ENCODE measurements at places on chromosomes 2 and 18. TPM values are rescaled to one million over a fixed set of nuclear protein-coding genes. Genes with fewer than 3 reads are reported as not detected.

- no peak for DNase-seq
Measured at GRCh38 chr2:127200962-127201361, 19.1 kb downstream of the CYP27C1 start.

Gene THAP4
- 93.0 TPM for total RNA-seq

Gene REG1B
- not detected for total RNA-seq

DNA sequence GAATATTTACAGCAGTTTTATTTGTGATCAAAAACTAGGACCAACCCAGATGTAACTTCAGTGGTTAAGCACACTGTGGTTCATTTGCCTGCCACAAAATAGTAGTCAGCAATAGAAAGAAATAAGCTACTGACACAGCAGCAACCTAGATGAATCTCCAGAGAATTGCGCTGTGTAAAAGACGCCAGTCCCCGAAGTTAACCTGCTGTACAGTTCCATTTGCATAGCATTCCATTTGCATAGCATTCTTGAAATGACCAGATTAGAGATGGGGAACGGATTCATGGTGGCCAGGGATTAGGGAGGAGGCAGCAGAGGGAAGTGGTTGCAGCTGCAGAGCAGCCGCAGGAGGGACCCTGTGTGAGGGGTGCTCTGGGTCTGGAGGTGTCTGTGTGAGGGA, 39.3 kb upstream of the NFATC1 start:
- no peak for DNase-seq

DNA sequence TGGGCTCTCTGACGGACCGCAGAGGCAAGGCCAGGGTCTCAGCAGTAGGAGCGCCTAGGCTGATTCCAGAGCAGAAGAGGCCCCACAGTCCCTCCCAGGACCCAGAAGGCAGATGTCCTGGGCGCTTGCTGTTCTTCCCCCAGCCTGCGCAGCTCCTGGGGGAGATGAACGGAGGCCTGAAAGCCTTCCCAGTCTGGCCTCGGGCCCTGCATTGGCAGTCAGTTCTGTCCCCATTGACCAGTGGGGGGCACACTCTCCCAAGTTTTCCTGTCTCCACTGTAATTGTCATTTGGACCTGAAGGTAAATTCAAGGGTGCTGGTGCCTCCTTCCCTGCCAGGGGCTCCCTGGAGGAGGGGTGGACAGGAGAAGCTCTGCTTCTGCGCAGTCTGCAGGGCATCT, 345.7 kb downstream of the CYP26B1 start:
- peak; percentile 71 for DNase-seq

Gene CCDC74B
- 17.0 TPM for total RNA-seq

DNA sequence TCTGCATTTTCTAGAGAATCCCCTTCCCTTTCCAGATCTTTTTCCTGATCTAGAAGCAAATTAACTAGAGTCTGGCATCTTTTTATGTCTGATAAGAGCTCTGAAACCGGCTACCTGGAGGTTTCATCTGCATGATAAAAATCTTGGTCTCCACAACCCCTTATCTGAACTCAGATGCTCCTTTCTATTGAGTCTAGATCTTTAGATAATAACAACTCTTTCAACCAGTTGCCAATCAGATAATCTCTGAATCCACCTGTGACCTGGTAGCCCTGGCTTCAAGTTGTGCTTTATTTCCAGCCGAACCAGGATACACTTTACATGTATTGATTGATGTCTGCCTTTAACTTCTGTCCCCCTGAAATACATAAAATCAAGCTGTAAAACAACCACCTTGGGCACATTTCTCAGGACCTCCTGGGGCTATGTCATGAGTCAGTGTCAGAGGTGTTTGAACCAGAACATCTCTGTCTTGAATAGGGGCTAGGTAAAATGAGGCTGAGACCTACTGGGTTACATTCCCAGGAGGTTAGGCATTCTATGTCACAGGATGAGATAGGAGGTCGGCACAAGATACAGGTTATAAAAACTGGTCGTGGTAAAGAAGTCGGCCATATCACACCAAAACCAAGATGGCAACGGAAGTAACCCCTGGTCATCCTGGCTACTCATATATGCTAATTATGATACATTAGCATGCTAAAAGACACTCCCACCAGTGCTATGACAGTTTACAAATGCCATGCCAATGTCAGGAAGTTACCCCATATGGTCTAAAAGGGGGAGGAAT, 20.8 kb downstream of the RALBP1 start:
- DNase-seq: no peak
